Esophagus muscularis mucosa (tissue), 4 donors: ENCODE measurements at places on chromosomes 2 and 18. TPM values are rescaled to one million over a fixed set of nuclear protein-coding genes. Genes with fewer than 3 reads are reported as not detected.

ADRA2B gene
- 5.3 TPM for total RNA-seq

WDR35 gene
- total RNA-seq, result 15.0 TPM

- no peak overlapping the region for H3K27ac ChIP-seq
- DNase-seq, result no peak
- no peak overlapping the region for H3K4me3 ChIP-seq
- H3K36me3 ChIP-seq, result peaks cover 13% of the 10 kb centered on the region
- no peaks in the 10 kb centered on the region for H3K4me1 ChIP-seq
Observed at GRCh38 chr18:24380163-24380747, 17.4 kb downstream of the OSBPL1A start.

GRCh38 chr18:65282096-65282495 is 468.7 kb upstream of the CDH7 start:
- no peak overlapping the region for H3K4me3 ChIP-seq
- H3K4me1 ChIP-seq, result no peaks in the 10 kb centered on the region
- no peaks in the 10 kb centered on the region for H3K36me3 ChIP-seq
- no peaks in the 10 kb centered on the region for H3K27me3 ChIP-seq
- no peak for DNase-seq

- DNase-seq, result no peak
- H3K4me1 ChIP-seq, result no peaks in the 10 kb centered on the region
- peaks cover 27% of the 10 kb centered on the region for H3K36me3 ChIP-seq
- no peak overlapping the region for H3K27ac ChIP-seq
- no peaks in the 10 kb centered on the region for H3K27me3 ChIP-seq
Observed at GRCh38 chr2:240462707-240463273, 27.3 kb downstream of the GPC1 start.

TMEM247 gene
- not detected for total RNA-seq
